ENCODE measurements at places on chromosomes 3 and 15. TPM values are rescaled to one million over a fixed set of nuclear protein-coding genes. Genes with fewer than 3 reads are reported as not detected.

UBE2E2 gene
- 45.4 TPM for total RNA-seq

FANCD2OS gene
- not detected for total RNA-seq

SPATA12 gene
- total RNA-seq = 0.14 TPM

SQOR gene
- total RNA-seq = 17.9 TPM

MEX3B gene
- total RNA-seq = 18.2 TPM

APPL1 gene
- 29.7 TPM for total RNA-seq

SCAMP5 gene
- 4.4 TPM for total RNA-seq

Measured in endothelial cell of umbilical vein (primary cell).